Urothelium cell line (cell line): ENCODE measurements at places on chromosomes 7 and 10.

GRCh38 chr7:27606270-27607209 lies 56.1 kb downstream of the HIBADH start:
- DNase-seq: no peak

DNA sequence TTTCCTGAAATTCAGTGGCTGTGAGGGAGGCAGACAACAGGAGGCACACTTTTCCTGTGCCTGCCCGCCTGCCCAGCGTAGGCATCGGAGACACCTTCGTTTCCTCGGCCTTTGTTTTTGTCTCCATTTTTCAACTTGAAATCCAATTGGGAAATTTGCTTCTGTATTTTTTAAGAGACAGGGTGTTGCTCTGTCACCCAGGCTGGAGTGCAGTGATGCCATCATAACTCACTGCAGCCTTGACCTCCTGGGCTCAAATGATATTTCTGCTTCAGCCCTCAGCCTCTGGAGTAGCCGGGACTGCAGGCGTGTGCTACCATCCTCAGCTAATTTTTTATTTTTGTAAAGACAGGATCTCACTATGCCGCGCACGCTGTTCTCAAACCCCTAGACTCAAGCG lies 116.8 kb downstream of the CYTH3 start:
- DNase-seq: no peak

GRCh38 chr10:78672918-78673317 lies 395.8 kb upstream of the ZMIZ1 start:
- DNase-seq: no peak

- no peak for DNase-seq
These were observed 10.9 kb downstream of the GPR141 start for GRCh38 chr7:37694208-37695094.

DNA sequence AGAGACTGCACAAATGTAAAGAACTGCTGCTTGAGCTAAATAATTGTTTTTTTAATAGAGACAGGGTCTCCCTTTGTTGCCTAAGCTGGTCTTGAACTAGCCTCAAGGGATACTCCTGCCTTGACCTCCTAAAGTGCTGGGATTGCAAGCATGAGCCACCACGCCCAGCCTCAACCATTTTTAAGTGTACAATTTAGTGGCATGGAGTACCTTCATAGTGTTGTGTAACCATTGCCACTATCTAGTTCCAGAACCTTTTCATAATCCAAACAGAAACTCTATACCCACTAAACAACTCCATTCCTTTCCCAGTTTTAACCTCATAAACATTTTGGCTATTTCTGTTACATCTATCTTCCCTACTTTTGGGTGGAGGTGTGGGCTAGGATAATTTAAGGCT lies 6.7 kb downstream of the EIF4H start:
- no peak for DNase-seq

GRCh38 chr7:158731761-158732160 lies 27.2 kb upstream of the NCAPG2 start:
- DNase-seq: no peak

DNA sequence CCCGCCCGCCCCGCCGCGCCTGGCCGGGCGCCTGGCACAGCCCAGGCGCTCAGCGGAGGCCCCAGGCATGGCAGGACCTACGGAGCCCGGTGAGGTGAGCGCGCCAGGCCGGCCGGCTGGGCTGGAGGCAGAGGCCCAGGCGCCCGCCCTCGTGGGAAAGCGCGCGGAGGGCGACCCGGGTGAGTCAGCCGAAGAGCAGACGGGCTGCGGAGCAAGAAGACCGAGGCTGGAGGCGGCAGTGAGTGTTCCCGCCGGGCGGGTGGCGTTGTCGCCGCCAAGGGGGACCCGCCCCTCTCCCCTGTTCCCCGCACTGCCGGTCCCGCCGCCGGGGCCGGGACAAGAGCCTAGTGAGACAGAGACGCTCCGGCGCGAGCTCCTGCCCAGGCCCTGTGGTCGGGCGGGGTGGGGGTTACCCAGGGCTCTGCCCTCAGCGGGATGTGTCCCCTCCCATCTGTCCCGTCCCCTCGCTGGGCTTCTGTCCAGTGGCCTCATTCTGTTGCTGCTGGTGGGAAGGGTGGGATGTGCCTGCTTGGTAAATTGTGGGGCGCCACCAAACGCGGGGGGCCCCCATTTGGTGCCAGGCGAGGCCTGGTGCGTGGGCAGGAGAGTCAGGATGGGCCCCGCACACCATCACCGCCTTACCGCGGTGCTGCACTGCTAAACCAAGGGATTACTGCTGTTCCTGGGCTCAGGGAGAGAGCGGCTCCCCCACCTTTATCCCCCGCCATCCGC lies 17.0 kb upstream of the NODAL start:
- peak; percentile 85 for DNase-seq

DNA sequence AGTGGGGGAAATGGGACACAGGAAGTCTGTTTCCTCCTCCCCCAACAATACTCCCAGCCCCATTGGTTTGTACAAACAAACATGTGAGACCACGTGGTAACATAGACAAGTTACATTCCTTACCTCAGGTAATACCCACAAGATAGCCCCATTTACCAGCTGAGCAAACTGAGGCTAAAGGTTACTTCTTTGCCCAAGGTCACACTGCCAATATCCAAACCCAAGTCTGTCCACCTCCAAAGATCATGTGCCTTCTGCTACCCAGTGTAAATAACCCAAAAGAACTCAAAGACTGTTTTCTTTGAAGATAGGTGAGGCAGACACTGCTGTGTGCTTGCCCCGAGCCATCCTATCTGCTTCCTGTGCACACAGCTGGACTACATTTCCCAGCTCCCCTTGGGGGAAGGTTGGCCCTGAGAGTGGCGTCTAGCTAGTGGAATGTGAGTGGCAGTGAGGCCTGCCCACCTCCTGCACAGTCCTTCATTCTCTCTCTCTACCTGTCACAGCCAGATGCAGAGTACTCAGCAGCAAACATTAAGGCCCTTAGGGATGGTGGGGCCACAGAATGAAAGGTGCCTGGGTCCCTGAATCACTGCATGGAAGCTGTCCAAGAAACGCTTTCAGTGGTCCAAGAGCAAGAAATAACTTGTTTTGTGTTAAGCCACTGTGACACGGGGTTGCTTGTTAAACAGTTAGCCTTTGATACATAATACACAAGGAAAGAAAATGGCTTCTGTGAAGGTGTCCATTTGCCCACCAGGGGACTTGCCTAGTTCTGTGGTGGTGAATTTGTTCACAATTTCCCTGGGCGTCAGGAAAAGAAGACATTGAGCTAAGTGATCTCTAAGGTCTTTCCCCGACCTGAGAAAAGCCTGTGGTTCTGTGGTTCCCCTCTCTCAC lies 257.7 kb upstream of the NFE2L3 start:
- peak; percentile 52 for DNase-seq

- no peak for DNase-seq
These were observed 104.3 kb downstream of the TRIM24 start for GRCh38 chr7:138564365-138564764.

DNA sequence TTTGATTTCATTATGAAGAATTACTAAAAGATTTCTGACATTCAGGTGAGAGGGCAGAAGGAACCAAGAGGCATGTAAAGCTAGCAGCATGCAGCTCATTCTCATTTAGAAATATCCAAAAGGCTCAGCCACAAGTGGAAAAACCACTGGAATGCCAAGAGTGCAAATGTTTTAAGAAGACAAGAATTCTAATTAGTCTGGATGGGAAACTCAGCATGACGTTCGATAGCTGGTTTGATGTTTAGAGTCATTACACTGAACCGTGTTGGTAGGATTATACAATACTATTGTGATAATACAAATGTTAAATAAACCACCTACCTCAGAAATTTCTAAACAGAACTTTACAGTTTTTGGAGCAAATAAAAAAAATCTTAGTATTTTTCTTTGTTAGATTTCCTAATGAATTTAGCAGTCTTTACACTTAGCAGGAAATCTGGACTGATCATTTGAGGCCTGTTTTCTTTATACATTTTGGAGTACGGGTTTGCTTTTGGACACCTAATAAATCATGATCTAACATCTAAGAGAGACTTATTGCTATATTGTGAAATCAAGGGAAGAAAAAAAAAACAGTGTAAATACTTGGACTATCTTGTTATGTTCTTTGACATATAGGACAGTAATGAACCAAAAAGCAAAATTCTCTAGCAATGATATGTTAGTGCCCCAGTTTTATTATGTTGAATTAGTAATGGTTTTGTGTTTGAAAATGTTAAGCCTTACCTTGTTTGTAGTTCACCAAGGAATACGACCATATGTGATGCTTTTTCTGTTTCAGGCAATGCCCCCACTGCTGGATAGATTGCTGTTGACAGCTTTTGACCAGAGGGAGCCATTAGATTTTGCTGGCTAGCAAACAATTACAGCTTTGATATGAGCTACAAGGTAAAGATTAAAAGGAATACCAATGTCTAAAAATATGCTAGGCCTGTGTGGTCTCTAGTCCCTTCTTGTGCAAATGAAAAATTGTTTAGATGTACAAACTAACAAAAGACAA lies 354.1 kb upstream of the SEMA3A start:
- peak; percentile 29 for DNase-seq

DNA sequence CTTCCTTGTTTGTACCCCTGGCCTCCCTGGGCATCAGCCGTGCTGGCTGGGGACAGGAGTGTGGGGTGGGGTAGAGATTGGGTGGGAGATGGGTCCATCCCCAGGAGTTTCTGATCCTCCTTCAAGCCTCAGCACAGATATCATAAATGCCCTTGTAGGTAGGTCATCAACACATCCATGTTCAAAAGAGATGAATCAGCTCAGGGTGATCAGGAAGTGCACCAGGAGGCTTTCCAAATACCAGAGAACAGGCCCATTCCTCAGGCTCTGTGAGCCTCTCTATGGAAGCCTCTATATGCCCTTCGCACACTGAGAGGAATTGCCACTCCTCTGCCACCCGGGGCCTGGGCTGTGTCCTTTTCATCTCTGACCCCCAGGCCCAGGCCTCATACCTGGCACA lies 31.9 kb upstream of the ADCYAP1R1 start:
- no peak for DNase-seq

DNA sequence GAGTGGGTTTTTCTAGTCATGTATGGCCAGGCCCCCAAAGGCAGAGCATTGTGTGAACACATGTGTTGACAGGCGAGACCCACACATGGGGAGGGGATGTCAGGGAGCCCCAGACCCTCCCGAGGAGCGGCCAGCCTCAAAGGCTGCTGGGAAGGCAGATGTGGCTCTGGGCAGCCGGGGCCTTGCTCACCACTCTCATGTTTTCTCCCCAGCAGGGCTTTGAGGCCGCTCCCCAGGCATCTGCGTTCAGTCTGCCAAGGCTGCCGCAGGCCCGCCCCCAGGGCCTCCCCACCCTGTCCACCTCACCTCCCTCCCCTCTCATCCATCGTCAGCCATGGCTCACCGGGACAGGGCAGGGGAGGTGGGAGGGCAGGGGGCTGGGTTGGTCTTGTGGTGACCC lies 16.6 kb upstream of the VSIR start:
- DNase-seq: no peak

DNA sequence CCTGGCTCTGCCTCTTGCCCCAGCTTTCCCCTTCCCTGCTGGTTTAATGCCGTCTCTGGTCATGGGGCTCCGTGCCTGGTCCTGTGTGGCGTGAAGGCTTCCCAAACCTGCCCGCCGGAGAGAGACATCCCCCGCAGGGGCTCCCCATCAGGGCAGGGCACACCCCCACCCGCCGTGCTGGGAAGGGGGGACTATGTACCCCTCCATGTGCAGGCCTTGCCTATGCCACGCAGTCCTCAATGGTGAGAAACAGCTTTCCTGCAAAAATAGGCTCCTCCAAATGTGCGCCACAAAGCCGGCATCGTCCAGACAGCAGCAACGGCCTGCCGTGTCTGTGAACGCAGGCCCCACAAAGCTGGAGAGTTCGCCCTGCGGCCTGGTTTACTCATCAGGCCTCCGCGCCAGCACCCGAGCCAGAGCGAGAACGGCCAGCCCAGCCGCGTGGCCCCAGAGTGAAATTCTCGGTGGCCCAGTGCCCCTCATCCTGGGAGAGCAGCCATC lies 313.4 kb downstream of the DNAJB6 start:
- DNase-seq: no peak

DNA sequence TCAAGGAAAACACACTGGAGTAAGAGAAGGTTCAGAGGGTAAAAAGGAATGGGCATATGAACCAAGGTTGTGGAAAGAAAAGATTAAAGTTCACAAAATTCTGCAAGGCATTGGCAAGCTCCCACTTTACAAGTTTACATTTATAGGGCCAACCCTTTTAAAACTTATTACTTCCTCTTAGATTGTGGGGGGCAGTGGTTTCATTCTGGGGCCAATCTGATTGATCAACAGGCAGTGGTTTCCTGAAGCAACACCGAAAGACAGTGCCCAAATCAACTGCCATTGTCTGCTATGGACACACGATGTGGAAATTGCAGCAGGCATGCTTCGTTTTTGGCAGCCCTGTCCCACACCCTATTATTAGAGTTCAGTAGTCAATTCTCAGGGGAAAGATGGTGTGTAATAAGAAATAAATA lies 154.0 kb downstream of the SGMS1 start:
- DNase-seq: no peak

- no peak for DNase-seq
These were observed 4.1 kb downstream of the CPA1 start for GRCh38 chr7:130384371-130384801.

DNA sequence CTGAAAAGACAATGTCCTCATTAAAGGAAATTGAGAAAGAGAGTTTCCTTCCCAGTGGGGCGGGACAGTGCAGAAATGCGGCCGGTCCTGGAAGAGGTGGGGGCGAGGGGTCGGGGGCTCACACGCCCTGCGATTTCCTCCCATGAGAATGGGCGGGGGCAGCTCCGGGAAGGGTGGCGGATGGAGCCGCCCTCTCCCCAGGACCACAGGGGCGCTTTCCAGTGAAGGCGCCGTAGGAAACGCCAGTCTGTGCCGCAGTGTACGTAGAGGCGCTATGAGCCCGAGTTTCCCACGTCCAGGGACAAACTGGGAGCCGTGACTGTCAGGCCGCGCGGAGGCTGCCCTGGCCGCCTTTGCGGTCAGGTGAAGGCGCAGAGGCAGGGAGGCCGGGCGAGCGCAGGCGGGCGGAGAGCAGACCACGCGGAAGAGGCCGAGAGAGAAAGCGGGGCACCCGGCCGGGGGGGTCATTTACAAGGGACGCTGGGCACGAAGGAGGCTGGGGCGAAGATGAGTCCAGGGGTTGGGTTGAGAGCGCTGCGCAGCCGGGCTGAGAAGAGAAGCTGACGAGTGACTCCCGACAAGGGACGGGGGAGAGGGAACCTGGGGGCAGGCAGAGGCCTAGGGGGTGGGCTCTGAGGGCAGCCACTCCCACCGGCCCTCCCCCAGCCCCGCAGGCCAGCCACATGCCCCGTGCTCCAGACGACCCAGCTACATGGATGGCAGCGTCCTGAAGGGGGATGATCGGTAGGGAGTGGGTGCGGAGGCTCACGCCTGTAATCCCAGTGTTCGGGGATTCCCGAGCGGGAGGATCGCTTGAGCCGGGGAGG lies 45.0 kb downstream of the ALOX5 start:
- no peak for DNase-seq
